ENCODE measurements at places on chromosomes 1 and 21.

GRCh38 chr1:159177272-159177907, 6.0 kb downstream of the CADM3 start:
- DNase-seq: peak; percentile 1

DNA sequence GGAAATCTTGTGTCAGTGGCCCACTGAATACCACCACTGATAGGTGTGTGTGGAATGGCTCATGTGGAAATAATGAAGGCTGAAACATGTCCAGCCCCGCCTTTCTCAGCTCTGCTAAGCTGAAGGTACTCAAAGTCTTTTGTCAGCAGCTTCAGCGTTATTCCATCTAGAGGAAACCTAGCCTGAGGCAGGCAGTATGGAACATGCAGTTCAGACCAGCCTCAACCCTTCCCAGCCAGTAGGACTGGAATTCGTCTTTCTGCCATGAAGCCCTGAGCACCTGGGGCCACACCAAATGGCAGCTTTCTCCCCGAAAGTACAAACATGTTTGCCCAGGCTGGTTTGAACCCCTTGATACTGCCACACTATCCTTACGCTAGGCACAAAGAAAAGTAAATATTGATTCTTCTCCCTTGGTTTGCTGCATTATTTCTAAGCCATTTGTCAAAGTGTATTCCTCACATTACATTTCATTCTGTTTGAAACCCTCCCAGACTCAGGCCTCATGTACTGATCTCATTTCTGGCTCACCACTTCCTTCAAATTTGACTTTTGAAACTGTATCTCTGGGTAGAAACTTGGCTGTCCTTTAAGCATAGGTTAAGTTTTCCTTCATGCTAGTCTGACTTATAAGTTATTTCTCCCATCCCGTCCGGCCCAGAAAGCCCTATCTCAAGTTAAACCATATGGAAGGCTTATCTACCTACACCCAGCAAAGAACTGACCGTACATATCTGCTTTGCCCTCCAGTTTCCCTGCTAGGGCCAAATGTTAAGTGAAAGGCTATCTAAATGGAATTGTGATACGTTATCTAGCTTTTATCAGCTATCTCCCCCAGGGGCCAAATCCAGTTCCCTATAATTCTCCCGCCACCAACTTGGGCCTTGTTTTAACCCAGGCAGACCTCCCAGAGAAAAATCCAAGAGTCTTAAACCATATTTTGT, 45.7 kb upstream of the HOOK1 start:
- DNase-seq: no peak

DNA sequence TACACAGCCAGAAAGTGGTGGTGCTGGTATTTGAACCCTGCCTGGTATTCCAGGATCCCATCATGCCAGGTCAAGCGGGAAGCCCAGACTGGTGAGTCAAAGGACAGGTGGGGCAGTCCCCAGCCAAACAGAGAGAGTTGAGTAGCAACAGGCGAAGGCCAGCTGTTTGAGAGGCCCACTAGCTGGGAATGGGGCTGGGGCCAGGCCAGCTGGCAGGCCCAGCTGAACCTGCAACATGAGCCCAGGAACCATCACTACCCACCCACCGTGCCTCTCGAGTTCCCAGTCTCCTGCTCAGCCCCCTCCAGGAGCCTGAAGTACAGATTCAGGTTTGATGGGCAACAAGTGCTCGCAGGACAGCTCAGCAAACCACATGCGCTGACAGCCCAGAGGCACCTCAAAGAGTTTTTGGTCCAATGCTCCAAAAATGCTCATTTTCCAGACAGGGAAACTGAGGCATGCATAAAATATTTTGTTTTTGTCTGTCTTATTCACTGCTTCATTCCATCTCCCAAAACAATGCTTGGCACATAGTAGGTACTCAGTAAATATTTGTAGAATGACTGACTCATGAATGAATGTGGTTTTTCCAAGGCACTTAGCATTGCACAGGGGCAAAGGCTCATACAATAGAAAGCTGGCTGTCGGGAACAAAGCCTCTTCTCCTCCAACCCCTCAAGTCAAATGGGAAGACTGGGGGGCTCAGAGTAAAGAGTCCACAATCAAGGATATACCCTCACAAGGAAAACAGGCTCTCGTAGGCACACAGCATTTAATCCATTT, 42.5 kb upstream of the CLIC4 start:
- no peak for DNase-seq

- no peak for DNase-seq
These were observed 69.1 kb upstream of the STUM start for GRCh38 chr1:226479474-226479873.

DNA sequence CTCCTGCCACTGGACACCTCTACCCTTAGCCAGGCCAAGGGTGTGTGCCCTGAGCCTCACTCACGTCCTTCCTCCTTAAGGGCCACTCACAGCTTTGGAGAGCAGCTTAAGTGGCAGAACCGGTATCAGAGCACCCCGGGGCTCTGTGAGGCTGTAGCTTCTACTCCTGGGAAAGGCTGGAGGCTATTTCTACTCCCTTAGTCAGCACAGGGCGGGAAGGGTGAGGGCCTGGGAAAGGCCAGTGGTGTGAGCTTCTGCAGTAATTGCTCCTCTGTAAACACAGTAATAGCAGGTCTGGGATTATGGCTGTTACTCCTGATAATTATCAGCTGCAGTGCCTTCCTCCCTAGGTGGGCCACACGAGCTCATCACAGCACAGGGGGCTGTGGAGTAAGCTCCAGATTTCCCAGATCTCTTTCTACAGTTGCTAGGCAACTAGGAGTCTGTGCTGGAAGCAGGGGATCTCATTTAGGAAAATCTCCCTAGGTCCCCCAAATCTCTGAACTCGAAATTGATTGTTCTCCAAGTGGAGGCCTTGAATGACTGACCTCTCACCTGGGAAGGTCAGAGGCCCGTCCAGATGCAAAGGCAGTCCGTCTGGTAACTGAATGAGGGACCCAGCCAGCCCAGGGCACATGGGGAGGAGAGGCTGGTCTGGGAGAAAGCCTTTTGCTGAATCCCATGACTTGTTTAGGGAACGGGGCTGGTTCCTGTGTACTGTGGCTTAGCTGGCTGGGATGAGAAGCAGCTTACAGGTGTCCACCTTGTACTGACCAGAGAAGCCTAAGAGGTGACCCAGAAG, 29.3 kb downstream of the IER5 start:
- DNase-seq: no peak

DNA sequence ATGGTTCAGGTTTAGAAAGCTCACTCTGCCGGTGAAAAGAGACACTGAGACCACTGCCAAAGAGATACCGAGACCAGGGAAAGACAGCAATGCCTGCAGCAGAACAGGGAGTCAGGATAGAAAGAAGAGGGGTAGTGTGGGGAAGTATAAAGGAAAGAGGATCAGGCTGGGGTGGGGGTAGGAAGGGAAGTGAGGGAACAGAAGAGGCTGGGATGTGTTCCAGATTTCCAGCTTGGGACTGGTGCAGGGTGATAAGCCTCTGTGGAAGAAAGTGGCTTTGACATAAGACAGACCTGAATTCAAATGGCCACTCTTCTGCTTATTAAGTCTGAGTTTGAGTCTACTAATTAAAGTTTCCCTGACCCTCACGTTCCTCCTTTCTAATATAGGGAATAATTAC, 105.9 kb downstream of the PIK3R3 start:
- no peak for DNase-seq

GRCh38 chr21:29499734-29500343, 201.1 kb downstream of the BACH1 start:
- no peak for DNase-seq

- DNase-seq: no peak
These were observed 517.8 kb upstream of the BEND5 start for GRCh38 chr1:49294539-49294938.

GRCh38 chr1:17630986-17631385, 91.5 kb downstream of the ARHGEF10L start:
- DNase-seq: no peak

GRCh38 chr1:42684139-42684538, 1.9 kb downstream of the YBX1 start:
- peak; percentile 18 for DNase-seq

GRCh38 chr1:172408958-172409357, 11.5 kb upstream of the C1orf105 start:
- DNase-seq: no peak

DNA sequence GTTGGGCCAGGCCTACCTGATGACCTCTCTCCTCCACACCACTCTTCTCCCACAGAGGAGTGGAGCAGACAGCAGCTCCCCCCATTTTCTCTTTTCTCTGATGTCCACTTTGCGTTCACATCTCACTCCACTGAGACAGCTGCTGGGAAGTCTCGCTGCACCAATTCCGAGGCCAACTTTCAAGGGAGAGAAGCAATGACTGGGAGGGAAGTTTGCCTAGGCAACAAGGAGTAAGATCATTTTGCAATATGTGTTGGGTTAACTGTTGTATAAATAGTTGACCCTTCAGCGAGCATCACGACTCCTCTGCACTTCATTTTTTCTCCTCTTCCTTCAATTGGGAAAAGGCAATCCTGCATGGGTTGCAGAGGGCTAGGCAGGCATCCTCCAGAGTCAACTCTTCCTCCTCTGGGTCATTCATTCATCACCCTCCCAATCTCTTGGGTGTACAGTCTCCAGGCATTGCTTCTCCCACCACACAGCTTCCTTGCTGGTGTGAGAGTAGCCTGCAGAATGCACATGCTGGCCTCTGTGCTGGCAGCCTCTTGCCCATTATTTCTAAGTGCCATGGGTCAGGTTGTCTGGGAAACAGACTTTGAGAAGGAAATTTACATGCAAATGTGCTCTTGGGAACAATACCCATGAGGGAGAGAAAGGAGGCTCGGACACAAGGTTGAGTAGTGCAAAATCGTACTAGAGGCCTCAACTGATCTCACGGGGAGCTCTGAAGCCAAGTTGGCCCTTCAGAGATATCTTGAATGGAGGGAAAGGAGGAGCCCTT, 75.8 kb upstream of the BCAR3 start:
- no peak for DNase-seq

DNA sequence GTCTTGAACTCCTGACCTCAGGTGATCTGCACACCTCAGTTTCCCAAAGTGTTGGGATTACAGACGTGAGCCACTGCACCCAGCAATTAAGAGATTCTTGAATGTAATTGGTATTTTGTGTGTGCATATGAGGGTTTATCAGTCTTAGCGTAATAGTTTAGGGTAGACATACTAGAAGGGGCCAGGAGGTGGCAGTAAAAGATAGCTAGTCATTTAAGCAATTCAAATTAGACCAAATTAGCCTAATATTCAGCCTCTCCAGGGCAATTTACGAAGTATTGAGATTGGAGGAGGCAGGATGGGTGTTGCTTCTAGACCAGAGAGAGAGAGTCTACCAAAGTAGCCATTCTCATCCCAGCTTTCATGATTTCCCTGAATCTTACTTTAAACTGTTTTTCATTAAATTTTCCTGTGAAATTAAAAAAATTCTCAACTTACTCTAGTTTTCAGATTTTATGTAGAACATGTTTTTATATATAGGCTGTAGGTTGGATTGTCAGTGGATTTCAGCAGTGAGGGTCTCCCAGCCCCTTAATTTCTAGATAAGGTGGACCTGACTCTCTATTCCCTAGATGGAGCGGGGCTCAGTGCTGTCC, 119.7 kb downstream of the HHAT start:
- DNase-seq: peak; percentile 17

DNA sequence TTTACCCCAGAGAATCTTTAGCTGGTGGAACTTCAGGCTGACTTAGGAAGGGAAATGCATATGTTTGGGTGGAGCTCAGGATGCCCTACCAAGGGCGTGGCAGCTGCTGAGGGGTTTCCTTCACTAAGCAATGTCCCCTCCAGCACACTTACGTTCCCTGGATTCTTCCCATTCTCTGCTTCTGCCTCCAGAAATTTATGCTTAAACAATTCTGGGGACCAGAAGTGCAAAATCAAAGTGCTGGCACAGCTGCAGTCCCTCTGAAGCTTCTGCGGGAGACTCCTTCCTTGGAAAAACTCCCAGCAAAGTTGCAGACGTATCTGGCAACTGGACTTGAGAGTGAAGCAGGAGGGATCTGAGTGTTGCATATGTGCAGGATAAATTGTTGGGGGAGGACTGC, 402.8 kb downstream of the PCP4 start:
- no peak for DNase-seq

- no peak for DNase-seq
These were observed 24.4 kb upstream of the ZC3H12A start for GRCh38 chr1:37449936-37450335.

GRCh38 chr1:237181743-237182317, 139.8 kb downstream of the RYR2 start:
- DNase-seq: no peak

- DNase-seq: no peak
These were observed 688.8 kb upstream of the NR5A2 start for GRCh38 chr1:199338760-199339159.

DNA sequence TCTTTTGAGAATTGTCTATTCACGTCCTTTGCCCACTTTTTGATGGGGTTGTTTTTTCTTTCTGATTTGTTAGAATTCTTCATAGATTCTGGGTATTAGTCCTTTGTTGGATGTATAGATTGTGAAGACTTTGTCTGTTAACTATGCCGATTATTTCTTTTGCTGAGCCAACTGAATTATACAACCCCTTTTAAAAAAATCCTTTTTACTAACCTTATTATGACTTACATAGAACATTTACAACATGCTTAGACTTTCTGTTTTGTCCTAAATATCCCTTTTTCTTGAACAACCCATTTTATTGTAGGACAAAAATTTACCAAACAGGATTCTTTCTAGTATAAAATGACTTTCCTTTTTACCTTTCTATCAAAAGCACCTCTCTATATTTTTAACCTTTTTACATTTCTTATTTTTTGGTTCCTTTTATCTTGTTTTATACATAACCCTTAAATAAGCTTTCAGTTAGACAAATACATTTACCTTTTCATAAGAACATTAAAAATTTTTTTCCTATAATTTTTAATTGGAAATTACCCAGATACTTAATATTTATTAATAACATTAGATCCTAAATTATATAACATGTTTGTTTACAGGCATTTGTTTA, 70.4 kb upstream of the TTLL7 start:
- no peak for DNase-seq

DNA sequence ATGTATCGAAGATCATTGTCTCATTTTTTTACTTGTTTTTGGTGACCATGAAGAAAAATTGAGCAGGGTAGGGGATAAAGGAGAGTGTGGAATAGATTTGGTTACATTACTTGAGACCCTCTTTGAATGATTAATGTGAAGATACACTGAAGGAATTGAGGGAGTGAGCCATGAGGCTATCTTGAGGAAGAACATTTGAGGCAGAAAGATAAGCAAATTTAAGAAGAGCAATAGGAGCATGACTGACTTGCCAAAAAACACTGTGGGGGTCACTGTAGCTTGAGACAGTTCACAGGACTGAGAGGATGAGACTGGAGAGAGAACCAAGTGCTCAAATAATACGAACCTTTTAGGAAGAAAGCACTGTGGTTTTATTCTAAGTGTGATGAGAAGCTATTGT, 43.1 kb upstream of the PTPRC start:
- DNase-seq: no peak

GRCh38 chr1:175822580-175822979, 79.2 kb upstream of the TNR start:
- no peak for DNase-seq

DNA sequence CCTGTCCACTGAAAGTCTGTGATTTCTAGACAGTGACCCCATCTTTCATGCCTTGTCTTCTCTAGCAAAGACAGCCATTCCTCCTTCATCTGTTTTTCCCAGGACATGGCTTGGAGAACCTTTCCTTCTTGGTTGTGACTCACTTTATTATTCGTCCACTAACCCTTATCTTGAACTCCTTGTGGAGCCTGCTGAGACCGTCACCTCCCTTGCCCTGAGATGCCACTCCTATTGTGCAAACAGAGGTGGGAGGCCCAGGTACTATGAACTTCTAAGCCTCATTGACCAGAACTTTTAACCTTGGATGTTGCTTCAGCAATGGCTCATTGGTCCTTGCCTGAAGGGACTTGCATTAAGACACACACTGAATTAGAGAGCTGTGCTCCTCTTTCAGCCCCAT, 117.5 kb downstream of the FOXD2 start:
- no peak for DNase-seq

- DNase-seq: no peak
These were observed 21.8 kb upstream of the GRHL3 start for GRCh38 chr1:24297187-24297851.

Measured in central memory CD4-positive, alpha-beta T cell (primary cell).